GOT3 (cell line): ENCODE measurements at places on chromosomes 6 and 20.

DNA sequence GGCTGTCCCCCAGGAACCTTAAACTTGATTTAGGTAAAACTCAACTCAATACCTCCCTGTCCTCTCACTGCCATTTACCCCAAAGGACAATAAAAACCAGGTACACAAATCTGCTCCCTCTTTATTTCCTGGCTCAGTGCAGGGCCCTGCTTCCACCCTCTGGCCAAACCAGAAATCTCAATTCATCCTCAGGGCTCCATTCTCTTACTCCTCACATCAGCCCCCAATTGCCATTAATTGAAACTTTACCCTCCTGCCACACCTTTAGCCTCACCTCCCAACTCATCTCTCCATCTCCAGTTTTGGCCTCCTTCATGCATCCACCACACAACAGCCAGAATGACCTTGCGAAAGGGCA, 10.5 kb downstream of the ZBTB2 start:
- no peak for DNase-seq

DNA sequence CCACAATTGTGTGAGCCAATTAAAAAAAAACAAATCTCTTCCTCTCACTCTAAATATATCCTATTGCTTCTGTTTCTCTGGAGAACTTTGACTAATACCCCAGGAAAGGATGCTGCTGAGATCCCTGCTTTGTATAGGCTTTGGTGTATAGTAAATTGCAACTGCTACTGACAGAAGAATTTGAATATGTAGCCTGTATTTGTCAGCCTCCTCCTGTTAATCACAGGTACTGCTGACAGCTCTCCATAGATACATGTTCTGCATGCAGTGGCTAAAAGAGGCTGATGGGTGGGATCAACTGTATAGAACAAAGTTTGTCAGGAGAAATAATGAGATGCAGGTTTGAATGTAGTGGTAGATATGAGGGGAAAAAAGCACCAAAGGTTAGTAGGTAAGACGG, 95.0 kb downstream of the ARHGAP18 start:
- DNase-seq, result no peak

- DNase-seq, result no peak
Observed at GRCh38 chr20:11469795-11470435, 447.8 kb upstream of the BTBD3 start.

GRCh38 chr20:44523746-44524145, 1.9 kb upstream of the SERINC3 start:
- no peak for DNase-seq

GRCh38 chr6:162704001-162704400, 23.6 kb downstream of the PRKN start:
- no peak for DNase-seq
